ENCODE measurements at places on chromosomes 12 and 14.

DNA sequence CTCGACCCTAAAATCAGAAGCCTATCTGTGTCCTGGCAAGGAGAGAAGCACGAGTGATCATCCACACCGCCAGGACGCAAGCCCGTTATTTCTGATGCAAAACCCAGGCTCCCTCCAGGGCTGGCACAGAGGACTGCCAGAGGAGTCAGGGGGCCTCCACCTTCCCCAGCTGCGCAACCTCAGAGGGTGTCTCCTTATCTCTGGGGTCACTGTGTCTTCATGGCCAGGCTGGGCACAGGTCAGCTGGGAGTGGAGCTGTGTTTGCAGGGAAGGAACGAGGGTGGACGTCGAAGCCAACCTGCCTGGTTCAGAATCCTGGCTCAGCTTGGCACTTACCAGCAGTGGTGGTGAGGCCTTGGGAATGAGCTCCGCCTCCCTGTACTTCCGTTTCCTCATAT is 12.0 kb upstream of the SERPINA3 start:
- DNase-seq, result no peak

GRCh38 chr12:120972870-120973543 is 5.3 kb upstream of the HNF1A start:
- DNase-seq, result no peak

GRCh38 chr12:16359512-16360491 is 12.4 kb downstream of the MGST1 start:
- DNase-seq, result peak; percentile 43

- no peak for DNase-seq
Observed at GRCh38 chr12:65823513-65824375, 539 bp upstream of the HMGA2 start.

DNA sequence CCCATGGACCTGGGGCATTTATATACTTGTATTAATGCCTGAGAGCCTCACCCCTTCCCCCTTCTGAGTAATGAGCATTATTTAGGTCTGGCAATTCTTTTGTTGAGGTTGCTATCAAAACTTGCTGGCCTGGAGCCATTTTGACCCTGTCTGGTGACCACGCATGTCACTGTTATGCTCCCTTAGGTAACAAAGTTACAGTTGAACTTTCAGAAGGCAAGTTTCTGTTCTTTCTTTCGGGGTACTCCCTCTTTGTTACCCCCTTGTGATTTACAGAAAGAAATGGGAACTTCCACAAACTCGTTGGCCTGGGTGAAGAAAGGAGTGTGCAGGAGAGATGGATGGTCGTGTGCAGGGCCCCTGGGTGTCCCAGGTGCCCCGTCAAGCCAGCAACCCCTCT is 305.4 kb downstream of the DPF3 start:
- no peak for DNase-seq

GRCh38 chr12:124554429-124555029 is 12.9 kb downstream of the NCOR2 start:
- DNase-seq, result no peak

GRCh38 chr12:100142851-100143559 is at the start of gene BLTP3B:
Gene BLTP3B (minus strand): TSS chr12:100142874. CDS start chr12:100142635, 239 bp downstream.
- peak; percentile 77 for DNase-seq

- no peak for DNase-seq
Observed at GRCh38 chr14:21543521-21543960, 17.4 kb upstream of the SALL2 start.

GRCh38 chr14:85319101-85319500 is 210.8 kb upstream of the FLRT2 start:
- no peak for DNase-seq

- no peak for DNase-seq
Observed at GRCh38 chr12:74732164-74732784, 194.6 kb downstream of the ATXN7L3B start.

- DNase-seq, result no peak
Observed at GRCh38 chr12:24414480-24414879, 465.0 kb upstream of the SOX5 start.

GRCh38 chr14:55329999-55330710 is 58.9 kb downstream of the FBXO34 start:
- peak; percentile 15 for DNase-seq

Data from AG10803 (cell line).